ENCODE measurements at places on chromosomes 3 and 15.

DNA sequence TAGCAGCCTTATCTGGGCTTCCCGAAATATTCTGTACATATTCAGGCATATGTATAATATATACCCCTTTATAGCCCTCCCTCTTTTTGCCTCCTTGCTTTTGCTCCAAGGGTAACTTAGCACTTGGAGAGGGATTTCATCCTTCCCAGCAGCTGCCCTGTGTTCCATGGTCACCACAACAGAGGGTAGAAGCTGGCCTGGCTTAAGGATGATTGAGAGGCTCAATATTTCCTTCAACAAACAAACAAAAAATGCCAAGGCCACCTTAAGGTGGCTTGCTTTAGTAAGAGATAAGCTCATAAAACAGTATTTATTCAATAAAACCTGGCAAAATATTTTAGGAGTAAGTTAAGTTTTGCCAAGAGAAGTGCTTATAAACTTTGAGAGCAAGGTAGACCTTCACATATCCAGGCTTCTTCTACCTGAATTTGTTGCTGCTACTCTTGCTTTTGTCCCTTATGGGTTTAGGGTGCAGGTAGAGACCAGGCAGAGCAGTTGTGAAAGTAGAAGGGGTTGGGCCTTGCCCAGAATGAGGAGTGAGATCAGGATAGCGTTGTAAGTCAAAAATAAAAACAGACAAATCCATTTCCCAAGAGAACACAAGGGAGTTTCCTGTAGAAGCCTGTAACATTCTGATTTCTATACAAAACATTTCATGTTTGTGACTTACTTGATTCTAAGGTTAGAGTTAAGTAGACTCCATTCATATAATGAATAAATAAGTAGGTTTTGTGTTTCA is 52.7 kb upstream of the ATOSA start:
- no peak for DNase-seq

GRCh38 chr3:182829761-182830405 is 36.6 kb downstream of the ATP11B start:
- DNase-seq: no peak

DNA sequence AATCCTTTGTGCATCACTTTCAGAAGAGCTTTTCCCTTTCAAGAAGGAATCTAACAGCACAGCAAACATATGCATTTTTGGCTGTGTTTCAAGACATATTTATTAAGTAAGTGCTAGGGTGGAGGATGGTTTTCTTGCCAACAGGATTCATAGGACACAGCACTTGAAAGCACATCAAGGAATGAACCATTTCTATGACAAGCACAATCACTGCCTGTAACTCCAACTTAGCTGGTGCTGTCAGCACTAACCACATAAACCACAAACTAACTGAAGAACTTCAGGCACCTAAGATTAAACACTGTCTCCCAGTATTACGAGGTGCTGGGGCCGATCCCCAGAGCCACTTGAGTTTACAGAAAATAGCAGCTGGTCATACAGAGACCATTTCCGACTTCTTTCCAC is 35.4 kb upstream of the SPRED1 start:
- DNase-seq: no peak

GRCh38 chr3:172622916-172623700 is 87.8 kb downstream of the NCEH1 start:
- DNase-seq: no peak

DNA sequence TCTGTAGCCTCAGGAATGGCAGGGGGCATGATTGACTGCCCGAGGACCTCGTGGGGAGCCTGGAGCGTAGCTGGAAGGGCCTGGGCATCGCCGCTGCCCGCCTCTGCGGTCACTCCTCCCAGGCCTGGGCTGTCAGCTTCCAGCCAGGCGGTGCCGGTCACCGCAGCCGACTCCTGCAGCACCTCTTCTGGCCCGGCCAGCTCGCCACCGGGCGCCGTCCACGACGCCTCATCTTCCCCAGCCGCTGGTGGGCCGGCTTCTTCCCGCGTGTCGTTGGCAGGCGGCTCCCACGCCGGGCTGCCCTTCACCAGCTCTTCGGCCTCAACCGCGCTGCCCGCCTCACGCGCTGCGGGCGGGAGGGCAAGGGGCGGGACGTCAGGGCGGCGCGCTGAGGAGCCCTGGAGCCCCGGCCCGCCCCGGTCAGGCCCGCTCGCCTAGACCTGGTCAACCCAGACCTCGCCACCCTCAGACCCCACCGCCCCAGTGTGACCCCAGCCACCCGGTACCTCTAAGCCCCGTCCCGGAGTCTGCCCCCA is 1.0 kb downstream of the CSPG5 start:
- no peak for DNase-seq

GRCh38 chr3:112974894-112975293 is at the start of gene CD200R1:
TSS of gene CD200R1 (minus strand) at chr3:112975103. CDS start at chr3:112974857, 246 bp downstream.
- no peak for DNase-seq

- no peak for DNase-seq
These were observed 2.9 kb upstream of the CLN6 start for GRCh38 chr15:68232449-68232848.

DNA sequence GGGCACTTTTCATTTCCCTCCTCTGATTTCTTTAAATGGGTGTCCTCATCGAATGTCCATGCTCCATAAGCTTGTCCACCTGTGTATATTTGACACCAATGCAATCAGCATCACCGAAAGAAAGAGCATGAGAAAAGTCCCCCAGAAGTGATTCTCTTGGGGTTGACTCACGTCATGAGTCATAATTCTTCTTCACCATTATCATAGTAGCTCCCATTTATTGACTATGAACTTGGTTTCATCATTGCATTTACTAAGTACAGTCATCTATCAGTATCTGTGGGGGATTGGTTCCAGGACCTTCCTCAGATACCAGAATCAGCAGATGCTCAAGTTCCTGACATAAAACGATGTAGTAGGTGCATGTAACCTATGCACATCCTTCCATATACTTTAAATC is 372.5 kb upstream of the CFAP20DC start:
- no peak for DNase-seq

DNA sequence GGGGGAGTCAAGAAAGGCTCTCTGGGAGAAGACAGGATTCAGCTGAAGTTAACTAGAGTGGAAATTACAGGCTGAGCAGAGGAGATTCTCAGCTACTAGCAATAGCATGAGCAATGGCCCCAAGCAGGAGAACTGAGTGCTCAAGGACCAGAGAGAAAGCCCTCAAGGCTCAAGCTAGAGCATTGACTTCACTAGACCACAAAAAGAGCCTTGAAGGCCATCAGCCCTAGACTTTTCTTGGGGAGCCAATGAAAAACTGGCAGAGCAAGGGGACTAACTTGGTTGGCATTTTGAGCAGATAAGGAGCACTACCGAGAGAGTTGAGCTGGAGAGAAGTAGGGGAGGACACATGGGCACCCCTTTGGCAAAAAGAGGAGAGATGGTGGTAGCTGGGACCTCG is 277.6 kb downstream of the FEZF2 start:
- no peak for DNase-seq

DNA sequence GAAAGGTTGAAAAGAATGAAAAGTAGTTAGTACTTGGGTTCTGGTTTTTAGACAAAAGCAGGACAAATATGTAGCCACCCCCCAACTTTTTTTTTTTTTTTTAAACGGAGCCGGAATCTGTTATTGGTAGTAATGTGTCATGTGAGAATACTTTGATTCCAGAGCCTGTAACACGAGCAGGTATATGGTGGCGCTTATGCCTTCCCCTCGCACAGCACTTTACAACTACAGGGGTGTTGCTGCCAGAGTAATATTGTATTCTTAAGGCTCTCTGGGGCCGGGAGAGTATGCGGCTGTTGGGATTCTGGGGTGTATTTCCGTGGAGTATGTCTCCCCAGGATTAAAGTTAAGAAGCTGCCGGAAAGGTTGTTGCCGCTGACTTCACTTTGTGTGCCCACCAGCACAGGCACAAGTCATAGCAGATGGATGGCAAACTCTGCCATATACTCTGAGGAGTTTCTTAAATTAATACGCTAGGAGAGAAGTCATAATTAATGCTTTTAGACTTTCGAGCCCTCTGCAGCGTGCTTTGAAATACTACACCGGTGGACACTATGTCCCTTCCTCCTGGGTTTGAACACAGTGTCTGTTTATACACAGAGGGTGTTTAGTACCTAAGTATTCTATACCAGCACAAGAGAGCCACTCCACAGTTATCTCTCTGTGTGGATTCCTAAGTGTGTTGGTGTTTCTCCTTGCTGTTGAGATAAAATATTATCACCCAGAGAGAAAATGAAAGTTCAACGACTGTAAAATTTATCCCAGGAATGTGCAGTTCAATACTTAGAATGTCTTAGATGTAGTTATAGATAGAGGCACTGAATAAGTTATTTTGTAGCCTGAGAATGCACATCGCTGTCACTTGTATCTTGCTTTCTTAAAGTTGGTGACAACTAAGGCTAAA is 1.4 kb downstream of the MBNL1 start:
- no peak for DNase-seq

DNA sequence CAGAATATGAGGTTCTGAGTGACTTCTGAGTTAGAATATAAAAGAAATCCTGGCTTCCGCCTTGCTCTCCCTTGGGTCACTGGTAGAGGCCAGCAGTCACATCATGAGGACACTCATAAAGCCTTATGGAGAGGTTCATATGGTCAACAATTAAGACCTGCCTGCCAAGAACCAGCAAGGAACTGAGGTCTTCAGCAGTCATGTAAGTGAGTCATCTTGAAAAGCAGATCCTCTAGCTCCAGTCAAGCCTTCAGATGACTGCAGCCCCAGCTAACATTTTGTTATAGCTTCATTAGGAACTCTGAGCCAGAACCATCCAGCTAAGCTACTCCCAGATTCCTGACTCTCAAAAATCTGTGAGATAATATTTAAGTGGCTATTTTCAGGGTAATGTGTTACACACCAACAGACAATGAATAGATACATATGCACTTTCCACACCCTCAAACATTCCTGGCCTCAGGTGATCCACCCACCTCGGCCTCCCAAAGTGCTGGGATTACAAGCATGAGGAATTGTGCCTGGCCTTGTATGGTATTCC is 447.2 kb downstream of the SHQ1 start:
- no peak for DNase-seq

DNA sequence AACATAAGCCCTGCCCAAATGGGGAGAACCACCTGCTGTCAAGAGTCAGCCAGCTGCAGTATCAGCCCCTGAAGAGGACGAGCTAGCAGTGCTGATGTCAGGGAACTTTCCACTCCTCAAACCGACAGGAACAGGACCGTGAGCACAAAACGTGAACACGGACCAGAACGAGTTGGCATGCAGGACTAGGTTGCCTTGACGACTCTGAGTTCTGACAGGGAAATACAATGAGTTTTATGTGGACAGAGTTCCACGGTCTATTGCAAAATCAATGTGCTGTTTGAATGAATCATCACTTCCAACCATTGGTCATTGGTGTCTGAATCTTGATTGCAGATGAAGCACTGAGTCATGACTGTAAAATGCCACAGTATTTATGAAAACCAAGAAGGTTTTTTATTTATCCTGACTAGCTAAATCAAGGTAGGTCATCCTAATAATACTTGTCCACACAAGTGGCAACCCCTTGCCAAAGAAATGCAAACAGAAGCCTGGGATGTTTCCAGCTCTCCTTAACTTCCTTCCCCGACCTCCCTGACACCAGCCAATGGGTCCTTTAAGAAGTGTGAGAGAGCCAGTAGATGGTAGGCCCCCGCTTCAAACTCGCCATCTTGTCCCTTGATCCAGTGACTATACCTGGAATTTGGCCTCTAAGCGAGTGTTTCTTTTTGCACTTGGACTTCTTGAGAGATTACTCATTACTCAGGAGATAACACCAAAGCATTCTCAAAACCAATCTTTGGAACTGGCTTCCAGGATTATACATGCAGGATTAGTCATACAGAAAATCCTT is 119.6 kb downstream of the ASB7 start:
- no peak for DNase-seq

DNA sequence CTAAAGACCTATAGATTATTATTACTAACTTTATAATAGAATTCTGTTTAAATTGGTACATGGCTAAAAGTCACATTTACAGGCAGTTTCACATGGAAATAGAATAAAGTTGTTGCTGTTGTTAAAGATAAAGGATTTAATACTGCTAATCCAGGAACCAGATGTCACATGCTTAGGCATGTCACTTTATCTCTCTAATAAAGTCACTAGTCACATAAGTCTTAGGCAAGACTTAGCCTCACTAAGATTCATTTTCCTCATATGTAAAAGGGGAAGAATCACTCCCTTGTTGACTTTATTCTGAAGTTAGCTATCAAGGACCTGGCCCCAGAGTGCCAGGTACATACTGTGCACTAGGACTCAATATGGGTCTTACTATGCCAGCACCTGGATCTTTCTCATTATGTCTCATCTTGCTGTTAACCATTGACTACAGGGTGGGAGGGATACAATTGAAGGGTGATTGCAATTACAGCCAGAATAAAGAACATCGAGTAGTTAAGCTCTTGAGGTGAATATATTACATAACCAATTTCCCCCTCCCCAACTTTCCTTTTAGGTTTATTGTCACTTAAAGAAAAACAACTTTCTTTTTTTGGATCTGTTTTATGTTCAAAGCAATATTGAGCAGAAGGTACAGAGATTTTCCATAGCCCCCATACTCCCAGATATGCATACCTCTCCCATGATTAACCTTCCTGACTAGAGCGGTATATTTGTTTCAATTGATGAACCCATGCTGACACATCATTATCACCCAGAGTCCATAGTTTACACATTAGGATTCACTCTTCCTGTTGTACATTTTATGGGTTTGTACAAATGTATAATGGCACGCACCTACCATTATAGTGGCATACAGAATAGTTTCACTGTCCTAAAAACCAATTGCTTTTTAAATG is 36.6 kb downstream of the LNP1 start:
- DNase-seq: no peak

DNA sequence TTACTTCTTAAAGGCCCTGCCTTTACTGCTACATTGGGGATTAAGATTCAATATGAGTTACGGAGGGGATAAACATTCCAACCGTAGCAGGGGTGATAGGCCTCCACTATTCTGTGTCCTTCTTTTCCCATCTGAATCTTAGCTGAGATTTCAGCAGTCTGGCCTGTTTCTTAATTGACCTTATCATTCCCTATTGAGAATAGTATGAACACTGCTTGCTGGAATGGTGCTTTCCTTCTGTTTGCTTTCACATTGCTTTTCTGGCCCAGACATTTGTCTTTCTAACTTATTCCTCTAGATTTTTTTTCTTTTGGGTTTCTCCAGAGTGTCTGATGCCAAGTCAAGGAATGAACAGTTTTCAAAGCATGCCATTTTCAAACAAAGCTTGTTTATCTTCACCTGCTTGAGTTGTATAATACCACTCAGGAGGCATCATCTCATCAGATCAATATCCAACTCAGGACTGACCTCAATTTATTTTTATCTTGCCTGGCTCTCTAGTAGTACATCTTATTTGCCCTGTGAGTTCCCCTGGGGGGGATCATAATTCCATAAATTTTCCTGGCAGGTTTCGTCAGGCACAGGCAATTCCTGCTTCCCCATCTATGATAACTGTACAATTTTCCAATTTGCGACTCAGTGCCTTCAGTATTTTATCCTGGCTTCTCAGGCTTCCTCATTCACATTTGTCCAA is 161.1 kb upstream of the STT3B start:
- DNase-seq: no peak

Data from activated T-helper 9 cell treated with anti-CD3 and anti-CD28 coated beads, Interleukin-2, amount 50 U/mL, for 16 hours (primary cell).